Activated CD4-positive, alpha-beta memory T cell treated with anti-CD3 and anti-CD28 coated beads, Interleukin-2, amount 10 ng/mL, durations not matched to agents 7 days and 5 days (primary cell): ENCODE measurements at places on chromosomes 4 and X.

DNA sequence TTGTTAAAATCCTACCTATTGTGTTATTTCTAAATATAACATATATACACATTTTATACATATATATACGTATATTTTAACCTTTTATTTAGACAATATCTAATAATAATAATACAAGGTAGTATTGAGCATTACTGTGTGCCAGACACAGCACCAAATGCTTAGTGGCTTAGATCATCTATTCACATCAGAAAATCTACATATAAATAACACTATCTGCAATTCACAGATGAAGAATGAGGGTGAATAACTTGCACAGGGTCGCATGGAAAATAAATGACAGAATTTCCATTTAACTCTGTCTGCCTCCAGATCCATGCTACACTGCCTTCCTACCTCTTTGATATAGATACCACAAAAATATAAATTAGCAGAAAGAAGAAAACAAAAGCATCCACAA lies 37.7 kb downstream of the SHROOM4 start:
- H3K27me3 ChIP-seq = no peaks in the 10 kb centered on the region
- H3K36me3 ChIP-seq = no peaks in the 10 kb centered on the region
- no peak overlapping the region for H3K27ac ChIP-seq
- no peak overlapping the region for H3K4me3 ChIP-seq

GRCh38 chr4:152259866-152260265 lies 276.0 kb downstream of the FBXW7 start:
- DNase-seq = no peak
- H3K27ac ChIP-seq = no peak overlapping the region
- H3K36me3 ChIP-seq = peaks cover 5% of the 10 kb centered on the region
- H3K4me3 ChIP-seq = no peak overlapping the region

GRCh38 chr4:20217951-20218350 lies 33.8 kb upstream of the SLIT2 start:
- H3K4me1 ChIP-seq = no peaks in the 10 kb centered on the region
- no peaks in the 10 kb centered on the region for H3K36me3 ChIP-seq
- H3K27me3 ChIP-seq = no peaks in the 10 kb centered on the region
- H3K27ac ChIP-seq = no peak overlapping the region
- H3K4me3 ChIP-seq = no peak overlapping the region

DNA sequence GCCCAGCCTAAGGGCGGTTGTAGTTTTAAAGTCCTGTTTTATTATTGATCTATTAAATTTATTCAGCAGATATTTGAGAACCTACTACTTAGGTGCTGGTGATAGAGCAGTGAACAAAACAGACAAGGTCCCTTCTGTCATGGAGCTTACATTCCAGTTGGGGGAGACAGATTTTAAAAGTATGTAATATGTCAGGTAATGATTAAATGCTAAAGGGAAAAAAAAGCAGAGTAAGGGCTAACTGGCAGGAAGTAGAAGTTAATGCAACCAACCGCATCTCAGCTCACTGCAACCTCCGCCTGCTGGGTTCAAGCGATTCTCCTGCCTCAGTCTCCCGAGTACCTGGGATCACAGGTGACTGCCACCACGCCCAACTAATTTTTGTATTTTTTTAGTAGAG lies 7.8 kb upstream of the MCUB start:
- H3K27ac ChIP-seq = no peak overlapping the region
- peaks cover 16% of the 10 kb centered on the region for H3K4me1 ChIP-seq
- H3K36me3 ChIP-seq = peaks cover 14% of the 10 kb centered on the region
- DNase-seq = no peak
